ENCODE measurements at places on chromosomes 12 and 14.

DNA sequence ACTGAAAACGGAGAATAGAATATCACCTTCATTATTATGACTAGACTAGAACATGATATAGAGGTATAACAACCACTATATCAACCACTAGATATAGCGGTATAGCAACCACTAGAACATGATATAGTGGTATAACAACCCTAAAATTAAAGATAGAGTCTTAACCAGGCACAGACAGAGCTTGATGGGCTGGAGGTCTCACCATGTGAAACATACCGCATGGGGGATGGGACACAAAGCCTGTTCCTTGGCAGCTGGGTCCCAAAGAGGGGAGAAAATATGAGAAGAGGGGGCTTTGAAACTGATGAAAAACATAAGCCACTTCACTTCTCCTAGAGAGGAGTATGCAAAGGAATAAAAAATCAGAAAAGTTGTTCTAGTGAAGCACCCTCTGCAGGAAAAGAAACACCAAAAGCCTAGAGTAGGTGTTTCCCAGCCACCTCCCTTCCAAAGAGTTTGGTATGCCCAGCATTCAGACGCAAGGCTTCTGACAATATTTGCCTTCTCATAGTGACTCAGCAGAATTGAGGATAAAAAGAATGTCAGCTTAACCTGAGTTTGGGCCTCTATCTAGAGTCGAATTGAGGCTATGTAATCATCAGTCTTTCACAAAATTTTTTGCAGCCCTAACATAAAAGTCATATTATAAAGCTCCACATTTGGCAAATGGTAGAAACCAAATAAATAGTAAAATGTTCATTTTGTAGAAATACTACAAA, 316.4 kb downstream of the NOVA1 start:
- DNase-seq: peak; percentile 12

DNA sequence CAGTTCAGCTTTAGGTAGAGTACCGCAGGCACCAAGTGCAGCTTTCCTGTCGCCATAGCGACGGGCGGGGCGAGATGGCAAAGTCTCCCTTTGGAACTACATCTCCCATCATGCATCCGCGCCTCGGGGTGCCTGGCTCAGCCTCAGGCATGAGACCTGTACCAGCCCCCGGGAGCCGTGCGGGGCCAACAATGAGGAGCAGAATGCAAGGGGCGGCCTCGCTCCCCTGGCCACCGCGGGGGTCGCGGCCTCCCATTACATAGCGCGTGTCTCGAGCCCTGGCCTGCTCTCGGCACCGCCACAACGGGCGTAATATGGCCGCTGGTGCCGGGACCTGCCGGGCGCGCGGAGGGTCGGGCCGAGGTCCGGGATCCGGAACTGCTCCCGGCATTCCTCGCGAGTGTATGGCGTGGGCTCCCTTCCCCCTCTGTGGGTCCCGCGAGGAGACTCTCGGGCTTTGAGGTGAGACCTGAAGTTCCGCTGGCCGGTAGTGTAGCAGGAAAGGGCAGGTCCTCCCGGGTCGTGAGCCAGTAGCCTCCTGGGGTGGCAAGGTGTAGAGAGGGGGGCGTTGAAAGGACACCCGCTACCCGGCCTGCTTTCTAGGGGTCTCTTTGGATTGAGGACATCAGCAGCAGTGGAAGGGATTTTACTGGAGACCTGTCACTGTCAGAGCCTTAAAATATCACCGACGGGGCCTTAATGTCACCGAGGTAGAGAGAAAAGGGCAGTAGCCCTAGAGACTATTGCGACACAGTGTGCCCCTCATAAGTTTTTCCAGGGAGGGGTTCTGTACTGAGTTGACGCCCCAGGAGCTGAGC, at the start of gene THTPA:
Gene THTPA, plus strand, starts transcription at position 390 of the 818 bp plus-strand sequence. CDS start 487 bp downstream, outside the sequence.
- peak; percentile 71 for DNase-seq

- DNase-seq: no peak
Observed at GRCh38 chr14:103704708-103705107, 10.5 kb downstream of the XRCC3 start.

GRCh38 chr12:76680940-76681339, 83.0 kb upstream of the ZDHHC17 start:
- DNase-seq: no peak

DNA sequence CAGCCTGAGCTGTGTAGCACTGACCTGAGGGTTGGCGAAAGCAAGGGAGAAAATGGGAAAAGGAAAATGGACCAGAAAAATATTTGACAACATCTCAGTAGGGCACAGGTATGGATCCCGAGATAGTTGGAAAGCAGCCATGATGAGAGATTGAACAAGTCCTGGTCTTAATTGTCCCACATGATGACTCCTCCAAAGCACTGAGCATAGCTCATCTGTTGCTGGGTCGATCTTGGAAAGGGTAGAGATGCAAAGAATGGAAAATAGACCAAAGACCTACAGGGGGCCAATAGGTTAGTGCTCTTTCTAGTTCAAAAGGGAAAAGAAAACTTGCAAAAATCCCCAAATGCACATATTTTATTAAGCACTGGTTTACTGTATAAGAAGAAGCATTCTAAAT, 251.9 kb downstream of the SEC23A start:
- no peak for DNase-seq

GRCh38 chr14:52700701-52701172, 5.4 kb upstream of the ERO1A start:
- no peak for DNase-seq

Data from amniotic stem cell (primary cell).